ENCODE measurements at places on chromosomes 3 and 15. TPM values are rescaled to one million over a fixed set of nuclear protein-coding genes. Genes with fewer than 3 reads are reported as not detected.

- no peak overlapping the region for H3K27ac ChIP-seq
- no peaks in the 10 kb centered on the region for H3K27me3 ChIP-seq
- H3K36me3 ChIP-seq: no peaks in the 10 kb centered on the region
- DNase-seq: no peak
- no peaks in the 10 kb centered on the region for H3K4me1 ChIP-seq
- H3K4me3 ChIP-seq: no peak overlapping the region
Measured at GRCh38 chr15:68592544-68592943, 13.8 kb downstream of the CORO2B start.

RASSF1 gene
- polyA plus RNA-seq: 23.5 TPM

C3orf49 gene
- polyA plus RNA-seq: not detected

GRCh38 chr3:17802950-17803349, 60.5 kb upstream of the TBC1D5 start:
- H3K4me3 ChIP-seq: no peak overlapping the region
- no peaks in the 10 kb centered on the region for H3K4me1 ChIP-seq
- no peak for DNase-seq
- no peak overlapping the region for H3K27ac ChIP-seq
- H3K36me3 ChIP-seq: no peaks in the 10 kb centered on the region
- H3K27me3 ChIP-seq: no peaks in the 10 kb centered on the region

POLR2H gene
- polyA plus RNA-seq: 199 TPM

DNA sequence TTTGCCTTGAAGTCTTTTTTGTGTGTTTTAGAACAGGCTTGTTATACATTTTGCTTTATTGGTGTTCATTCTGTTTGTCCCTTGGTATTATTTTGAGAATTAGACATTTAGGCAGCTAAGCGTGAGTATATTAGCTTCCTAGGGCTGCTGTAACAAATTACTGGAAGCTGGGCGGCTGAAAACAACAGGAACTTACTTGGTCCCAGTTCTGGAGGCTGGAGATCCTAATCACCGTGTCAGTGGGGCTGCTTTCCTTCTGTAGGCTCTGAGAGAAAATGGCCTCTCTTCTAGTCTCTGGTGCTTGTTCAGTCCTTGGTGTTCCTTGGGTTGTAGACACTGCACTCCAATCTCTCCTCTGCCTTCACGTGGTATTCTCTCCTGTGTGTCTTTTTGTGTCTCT, 142.3 kb downstream of the KLHL25 start:
- H3K4me1 ChIP-seq: no peaks in the 10 kb centered on the region
- no peaks in the 10 kb centered on the region for H3K36me3 ChIP-seq
- no peak overlapping the region for H3K27ac ChIP-seq

CASR gene
- 0.03 TPM for polyA plus RNA-seq

- H3K27me3 ChIP-seq: no peaks in the 10 kb centered on the region
- DNase-seq: no peak
- H3K27ac ChIP-seq: no peak overlapping the region
- H3K36me3 ChIP-seq: no peaks in the 10 kb centered on the region
- H3K4me1 ChIP-seq: no peaks in the 10 kb centered on the region
- H3K4me3 ChIP-seq: no peak overlapping the region
Measured at GRCh38 chr15:101141926-101142527, 109.8 kb downstream of the CHSY1 start.

Measured in adrenal gland (tissue), 19 donors.